ENCODE measurements at places on chromosomes 2 and 18.

DNA sequence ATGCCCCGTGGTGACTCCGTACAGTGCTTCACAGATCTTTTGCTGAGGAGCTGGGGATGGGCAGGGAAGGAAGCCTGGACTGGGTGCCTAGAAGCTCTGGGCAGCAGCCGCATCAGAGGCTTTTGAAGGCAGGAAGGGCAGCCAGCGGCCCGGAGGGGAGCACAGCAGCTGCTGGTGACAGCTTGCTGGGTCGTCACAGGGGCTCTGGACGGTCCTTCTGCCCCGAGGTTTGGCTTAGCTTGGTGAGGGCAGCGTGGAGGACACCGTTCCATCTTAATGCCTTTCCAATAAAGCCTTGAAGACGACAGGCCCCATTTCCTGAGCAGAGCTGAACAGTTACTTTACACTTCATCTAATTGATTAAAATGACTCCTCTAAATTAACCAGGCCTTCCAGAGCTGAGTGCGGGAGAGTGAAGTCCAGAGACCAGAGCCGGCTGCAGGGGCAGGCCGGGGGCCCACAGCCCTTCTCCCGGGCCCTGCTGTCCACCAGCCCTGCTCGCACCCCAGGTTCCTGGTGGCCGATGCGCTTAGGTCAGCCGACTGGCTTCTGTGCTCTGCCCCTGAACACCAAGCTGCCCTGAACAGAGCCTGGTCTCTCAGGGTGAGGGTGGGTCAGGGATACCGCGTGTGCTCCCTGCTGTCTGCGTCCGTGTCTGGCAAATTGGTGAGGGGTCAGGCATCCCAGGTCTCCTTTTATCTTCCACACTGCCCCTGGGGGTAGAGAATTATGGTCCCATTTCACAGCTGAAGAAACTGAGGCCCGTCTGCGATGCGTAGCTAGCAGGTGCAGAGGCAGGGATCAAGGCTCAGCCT, 43.5 kb downstream of the RRM2 start:
- DNase-seq, result no peak

DNA sequence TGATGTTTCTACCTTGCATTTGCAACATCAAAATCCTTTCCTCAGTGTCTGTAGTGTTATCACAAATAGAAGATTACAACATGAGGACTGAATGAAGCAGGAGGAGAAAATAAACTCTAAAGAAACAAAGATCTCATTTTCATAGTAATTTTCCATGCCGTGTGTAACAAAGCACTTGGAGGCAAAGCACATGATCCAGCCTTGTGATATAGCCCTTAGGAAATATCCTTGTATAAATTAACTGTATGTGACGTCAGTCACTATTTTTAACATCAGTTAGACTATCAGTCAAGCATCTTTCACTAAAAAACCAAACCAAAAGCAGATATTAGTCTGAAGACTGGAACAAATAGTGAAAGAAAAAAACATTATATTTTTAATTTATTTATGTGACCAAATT, 492.1 kb upstream of the CNTNAP5 start:
- no peak for DNase-seq

DNA sequence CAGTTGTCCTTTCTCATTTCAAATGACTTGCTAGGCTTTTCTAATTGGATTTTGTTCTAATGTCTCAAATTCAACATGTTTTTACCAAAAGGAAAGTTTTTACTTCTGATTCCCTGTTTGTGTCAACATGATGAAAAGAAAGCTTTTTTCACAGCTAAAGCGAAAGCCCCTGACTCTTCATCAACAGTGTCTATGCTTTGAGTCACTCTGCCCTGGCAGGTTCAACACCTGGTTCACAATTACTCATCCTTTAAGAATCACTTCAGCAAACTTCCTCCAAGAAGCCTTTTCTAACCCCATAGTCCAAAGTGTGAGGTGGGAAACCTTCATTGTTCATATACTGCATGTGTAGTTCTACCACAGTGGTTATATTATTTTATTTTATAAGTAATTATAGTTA, 7.6 kb upstream of the DSG2 start:
- no peak for DNase-seq

- DNase-seq, result no peak
These were observed 187.5 kb upstream of the ACVR2A start for GRCh38 chr2:147657086-147658000.

- no peak for DNase-seq
These were observed 35.6 kb downstream of the FBLN7 start for GRCh38 chr2:112173646-112174319.

- no peak for DNase-seq
These were observed 52.1 kb upstream of the SLC66A3 start for GRCh38 chr2:11102956-11103860.

DNA sequence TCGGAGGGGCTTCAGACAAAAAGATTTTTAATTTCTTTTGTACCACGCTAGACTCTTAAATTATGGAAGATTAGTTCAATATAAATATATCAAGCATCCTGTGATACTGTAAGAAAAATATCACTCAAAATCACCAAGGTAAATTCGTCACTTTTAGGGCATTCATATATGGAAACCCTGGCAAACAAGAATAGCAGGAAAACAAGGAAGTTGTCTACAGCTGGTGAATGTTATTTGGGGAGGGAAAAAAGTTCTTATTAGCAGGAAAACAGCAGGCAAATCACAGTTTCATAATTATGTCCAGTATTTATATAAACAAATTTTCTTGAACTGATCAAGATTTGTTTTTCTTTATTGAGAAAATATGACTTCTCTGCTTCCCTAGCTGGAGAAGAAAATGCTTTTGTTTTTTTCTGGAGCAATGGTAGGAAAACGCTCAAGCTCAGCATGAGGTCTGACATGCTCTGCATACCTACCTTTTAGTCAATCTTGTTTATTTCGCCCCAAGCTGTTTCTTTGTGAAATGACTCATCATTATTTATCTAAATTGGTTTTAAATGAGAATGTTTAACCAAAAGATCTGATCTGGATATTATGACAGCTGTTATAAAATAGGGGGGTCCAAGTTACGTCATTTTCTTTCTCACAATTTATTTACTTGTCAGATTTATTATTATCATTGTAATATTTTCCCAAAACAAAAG, 14.7 kb downstream of the LINC00305 start:
- no peak for DNase-seq

- DNase-seq, result no peak
These were observed 17.7 kb upstream of the ARL5A start for GRCh38 chr2:151845884-151846283.

DNA sequence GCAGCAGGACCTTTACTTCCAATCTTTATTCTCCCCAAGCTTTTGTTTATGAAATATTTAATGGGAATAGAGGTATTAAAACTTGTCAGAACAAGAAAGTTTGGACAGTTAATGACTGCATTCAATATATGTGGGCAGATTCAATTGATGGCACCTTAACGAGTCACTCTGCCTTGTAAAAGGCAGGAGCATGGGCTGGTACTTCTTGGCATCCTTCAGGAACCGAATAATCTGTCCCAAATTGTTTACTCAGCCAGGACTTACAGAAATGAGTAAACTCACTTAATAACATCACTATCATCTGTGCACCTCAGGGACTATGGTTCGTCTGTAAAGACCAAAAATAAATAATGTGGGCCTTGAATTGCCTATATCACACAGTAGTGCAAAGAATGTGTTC, 1280.3 kb upstream of the TMEFF2 start:
- DNase-seq, result no peak

DNA sequence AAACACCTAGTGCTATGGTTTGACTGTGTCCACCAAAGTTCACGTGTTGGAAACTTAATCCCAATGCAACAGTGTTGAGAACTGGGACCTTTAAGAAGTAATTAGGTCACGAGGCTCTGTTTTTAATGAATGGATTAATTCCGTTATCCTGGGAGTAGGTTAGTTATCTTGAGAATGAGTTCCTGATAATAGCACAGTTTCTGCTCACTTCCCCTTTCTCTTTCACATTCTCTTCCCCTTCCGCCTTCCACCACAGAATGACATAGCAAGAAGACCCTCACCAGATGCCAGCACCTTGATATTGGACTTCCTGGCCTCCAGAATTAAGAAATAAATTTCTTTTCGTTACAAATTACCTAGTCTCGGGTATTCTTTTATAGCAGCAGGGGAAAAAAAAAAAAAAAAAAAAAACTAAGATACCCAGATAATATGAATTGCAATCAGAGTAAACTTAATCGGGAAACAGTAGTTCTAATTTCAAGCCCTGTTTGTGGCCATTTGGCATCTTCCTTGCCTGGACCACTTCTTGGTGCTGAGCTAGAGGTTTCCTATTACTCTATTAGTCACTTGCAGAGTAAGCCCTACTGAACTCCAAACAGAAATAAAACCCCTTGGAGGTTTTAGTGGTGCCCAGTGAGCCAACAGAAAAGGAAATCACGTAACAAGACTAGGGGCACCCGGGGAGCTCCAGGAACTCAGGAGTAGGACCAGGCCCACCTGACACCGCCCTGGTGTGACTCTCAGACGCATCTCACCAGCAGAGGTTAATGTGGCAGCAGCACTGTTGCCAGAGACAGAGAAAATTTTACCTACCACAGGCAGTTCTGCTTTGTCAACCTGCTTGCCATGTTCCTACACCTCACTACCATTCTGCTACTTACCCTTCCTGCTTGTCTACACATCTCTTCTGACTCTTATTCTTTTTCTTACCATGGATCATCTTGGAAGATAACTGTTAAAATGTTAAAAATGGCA, 147.6 kb upstream of the CAB39 start:
- DNase-seq, result no peak

- no peak for DNase-seq
These were observed 249.0 kb downstream of the TTC32 start for GRCh38 chr2:19652811-19653210.

GRCh38 chr2:68880213-68880612, 9.0 kb upstream of the BMP10 start:
- DNase-seq, result no peak

DNA sequence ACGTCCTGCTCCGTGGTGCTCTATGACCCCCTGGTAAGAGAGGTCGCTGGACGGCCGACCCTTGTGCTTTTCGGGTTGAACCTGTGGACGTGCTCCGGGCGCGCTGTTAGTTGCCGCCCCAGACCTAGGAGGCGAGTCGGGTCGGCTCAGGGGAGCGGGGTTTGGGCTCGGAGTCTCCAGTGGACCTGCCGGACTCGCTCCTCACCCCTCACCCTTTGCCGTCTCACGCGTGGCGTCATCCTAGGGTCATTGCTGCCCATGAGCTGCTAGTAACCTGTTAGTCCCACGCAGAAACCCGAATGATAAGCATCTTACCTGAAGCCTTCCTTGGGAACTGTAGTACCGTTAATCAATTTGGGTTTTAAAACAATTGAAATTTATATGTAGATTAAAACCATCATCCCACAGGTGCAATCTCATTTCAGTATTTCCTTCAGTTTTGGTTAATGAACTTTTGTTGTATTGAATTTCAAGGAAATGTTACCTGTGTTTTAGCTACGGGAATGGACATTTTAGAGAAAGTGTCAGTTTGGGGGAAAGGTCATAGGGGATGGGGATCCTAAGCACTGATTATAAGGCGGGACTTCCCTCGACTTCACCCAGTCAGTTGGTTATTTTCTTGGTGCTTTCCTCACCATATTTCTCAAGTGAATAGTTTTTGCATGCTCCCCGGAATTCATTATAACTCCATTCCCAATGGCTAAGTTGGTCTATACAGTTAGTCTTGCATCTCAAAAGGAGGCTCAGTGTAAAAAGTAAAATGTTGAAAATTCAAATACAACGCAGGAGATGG, 536 bp downstream of the ELP2 start:
- DNase-seq, result no peak

- no peak for DNase-seq
These were observed 16.9 kb downstream of the PUM2 start for GRCh38 chr2:20333738-20334137.

DNA sequence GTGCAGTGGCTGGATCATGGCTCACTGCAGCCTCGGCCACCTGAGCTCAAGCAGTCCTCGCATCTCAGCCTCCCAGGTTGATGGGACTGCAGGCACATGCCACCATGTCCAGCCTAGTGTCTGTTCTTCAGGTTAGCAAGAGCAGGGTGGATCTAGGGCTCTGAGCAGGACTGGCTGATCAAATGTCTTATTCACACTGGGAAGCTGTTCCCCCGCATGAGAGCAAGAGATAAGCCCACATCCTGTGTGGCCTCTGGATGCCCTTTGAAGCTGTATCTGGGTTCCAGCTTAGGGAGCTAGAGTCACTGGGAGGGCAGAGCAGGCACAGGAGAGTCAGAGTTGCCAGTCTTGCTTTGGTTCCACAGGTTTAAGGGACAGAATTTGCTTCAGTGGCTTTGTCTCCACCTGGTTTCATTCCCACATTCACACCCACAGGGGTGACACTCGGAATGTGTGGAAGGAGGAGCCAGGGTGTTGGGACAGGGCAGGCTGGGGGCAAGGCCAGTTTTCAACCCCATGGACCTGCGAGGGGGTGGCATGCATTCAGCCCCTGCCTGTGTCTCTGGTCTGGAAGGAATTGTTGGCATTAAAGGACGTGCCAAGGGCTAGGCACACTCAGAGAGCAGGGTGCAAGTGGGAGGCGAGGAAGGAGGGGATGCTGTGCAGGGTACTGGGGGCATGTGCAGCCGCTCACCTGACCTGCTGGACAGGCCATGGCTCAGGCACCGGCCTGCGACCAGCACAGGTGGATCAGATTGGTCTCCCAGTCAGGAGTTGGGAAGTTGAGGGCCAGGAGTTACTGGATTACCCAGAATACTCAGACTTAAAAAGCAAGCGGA, 24.5 kb downstream of the PTPN18 start:
- DNase-seq, result no peak

- DNase-seq, result no peak
These were observed 157.8 kb downstream of the SMAD2 start for GRCh38 chr18:47772374-47773248.

DNA sequence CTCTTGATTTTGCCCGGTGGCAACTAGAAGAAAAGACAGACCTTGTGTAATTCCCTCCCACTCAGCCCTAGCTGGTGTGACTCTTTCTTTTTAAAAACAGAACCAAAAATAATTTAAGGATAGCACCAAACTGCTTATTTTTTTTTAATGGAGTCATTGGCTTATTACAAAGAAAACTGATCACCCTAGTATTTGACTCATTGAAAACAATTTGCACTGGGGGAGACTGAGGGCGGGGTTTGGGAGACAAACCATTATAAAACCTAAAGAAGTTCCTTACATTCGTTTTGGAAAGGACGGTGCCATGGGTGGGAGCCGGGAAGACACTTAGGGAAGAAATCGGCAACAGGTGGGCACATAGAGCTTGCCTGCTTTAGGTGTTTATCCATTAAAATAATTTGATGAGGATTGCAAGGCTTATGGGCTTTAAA, 2.5 kb downstream of the PAX3 start:
- no peak for DNase-seq

DNA sequence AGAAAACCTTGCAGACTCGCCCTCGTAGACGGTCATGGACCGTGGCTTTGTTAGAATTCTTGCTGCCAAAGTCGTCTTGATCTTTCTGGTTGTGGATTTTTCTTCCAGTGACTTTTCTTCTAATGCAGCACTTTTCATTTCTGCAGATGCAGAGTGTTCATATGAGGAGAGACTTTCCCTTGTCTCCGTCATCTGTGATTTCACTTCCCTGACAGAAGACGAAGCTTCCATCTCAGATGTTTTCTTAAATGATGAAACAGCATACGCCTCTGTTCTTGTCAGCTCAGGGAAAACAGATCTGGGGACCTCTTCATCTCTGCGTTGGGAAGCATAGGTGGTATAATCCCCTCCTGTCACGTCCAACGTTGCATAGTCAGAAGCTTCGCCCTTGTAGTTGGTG, 50.9 kb downstream of the PLEKHA3 start:
- no peak for DNase-seq

- DNase-seq, result no peak
These were observed 28.5 kb downstream of the SEMA4F start for GRCh38 chr2:74682501-74682900.

Measured in anterior cingulate cortex (tissue), 58 donors.